ENCODE measurements at places on chromosomes 11 and 22.
A peak's percentile ranks its signal among the peaks of the same experiment; 100 is the strongest.

GRCh38 chr11:115985896-115986295, 481.7 kb upstream of the CADM1 start:
- ATAC-seq: no peak

DNA sequence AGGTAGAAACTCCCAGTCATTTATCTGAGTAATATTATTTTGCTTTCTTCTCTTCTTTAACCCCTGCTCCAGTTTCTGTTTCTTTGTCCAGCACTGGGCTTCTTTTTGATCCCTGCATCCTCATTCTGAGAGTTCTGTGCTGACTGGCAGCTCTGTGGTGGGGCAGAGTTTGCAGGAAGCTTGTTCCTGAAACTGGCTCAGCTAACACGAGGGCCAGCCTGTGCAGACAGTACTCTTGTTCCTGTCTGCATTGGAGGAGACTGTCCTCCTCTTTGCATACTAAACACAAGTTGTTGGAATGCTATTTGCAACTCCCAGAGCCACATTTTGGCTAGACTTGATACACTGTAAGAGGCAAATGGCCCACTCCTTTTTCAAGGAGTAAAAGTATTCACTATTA, 93.1 kb upstream of the HORMAD2 start:
- no peak for ATAC-seq

DNA sequence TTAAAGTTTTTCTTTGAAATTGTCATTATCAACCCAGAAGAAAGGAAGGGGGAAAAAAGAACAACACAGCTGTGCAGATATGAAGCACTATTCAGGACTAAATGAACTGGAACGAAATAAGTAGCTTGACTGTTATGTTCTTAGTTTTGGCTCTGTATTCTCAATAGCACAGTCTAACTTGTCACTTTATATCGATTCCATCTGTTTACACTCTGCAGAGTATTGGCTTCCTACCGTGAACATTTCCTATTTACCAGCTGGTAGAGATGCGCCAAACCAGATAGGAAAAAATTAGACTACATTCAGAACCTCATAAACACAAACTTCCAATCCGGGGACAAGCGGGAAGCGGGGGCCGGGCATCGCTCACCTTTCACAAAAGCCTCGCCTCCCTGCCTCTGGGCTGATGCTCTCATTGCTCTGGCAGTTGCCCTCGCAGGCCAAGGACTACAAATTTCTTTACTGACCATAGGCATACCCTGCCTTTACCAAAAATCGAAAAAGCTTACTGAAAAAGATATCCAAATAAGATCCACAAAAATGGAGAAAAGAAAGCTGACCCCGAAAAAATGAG, 66.2 kb downstream of the EFCAB6 start:
- ATAC-seq: no peak

- peak; percentile 39 for ATAC-seq
Measured at GRCh38 chr11:47928426-47928825, 51.9 kb upstream of the PTPRJ start.

- no peak for ATAC-seq
Measured at GRCh38 chr11:501001-501682, 5.9 kb downstream of the RNH1 start.

- no peak for ATAC-seq
Measured at GRCh38 chr22:19691721-19692341, 22.5 kb upstream of the SEPTIN5 start.

- no peak for ATAC-seq
Measured at GRCh38 chr22:34851918-34852662, 213.9 kb upstream of the ISX start.

DNA sequence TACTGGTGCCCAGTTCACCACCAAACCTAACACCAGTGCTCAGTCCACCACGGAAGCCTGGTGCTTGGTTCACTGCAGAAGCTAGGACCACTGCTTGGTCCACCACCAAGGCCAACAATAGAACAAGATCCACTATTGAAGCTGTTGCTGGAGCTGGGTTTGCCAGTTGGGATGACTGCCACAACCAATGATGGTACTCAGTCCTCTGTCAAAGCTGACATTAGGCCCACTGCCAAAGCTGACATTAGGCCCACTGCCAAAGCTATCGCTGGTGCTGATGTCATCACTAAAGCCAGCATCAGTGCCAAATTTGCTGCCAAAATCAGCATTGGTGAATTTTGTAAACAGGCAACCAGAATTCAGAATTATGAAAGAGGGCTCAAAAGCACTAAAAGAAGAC, 1850.2 kb upstream of the RAG2 start:
- ATAC-seq: no peak

DNA sequence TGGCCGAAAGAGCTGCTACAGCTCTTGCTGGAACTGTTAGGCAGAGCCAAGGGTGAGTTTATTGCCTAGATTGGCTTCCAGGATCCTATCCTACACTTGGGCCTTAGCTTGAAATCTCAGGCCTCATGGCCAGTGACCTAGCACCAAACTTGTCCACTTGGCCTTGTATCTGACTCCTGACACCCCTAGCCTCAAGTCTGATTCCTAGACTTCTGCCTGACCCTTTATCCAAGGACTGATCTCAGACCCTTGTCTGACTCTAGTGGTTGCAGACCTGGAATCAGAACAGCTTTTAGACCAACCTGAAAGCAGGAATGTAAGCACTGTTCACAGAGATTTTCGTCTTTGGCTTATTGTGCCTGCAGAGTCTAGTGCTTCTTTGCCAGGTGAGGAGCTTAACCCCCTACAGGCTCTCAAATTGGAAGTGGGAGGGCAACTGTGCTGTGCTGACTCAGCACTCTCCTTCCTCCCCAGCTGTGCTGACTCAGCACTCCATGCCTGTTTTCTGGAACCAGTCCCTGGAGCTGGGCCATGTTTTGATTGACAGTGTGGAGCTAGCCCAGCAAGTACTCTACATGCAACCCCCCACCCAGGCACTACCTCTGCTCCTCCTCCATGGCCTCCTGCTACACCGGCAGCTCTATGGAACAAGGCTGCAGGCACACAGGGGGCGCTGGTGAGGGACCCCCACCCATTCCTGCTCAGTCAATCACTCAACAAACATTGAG, 35.1 kb downstream of the RRP8 start:
- no peak for ATAC-seq

GRCh38 chr11:495537-495931, 11.5 kb downstream of the RNH1 start:
- no peak for ATAC-seq

GRCh38 chr11:26088391-26088790, 243.5 kb upstream of the ANO3 start:
- no peak for ATAC-seq

- no peak for ATAC-seq
Measured at GRCh38 chr11:10117709-10118351, 176.2 kb downstream of the SBF2 start.

- ATAC-seq: no peak
Measured at GRCh38 chr11:125224391-125225021, 60.0 kb downstream of the PKNOX2 start.

DNA sequence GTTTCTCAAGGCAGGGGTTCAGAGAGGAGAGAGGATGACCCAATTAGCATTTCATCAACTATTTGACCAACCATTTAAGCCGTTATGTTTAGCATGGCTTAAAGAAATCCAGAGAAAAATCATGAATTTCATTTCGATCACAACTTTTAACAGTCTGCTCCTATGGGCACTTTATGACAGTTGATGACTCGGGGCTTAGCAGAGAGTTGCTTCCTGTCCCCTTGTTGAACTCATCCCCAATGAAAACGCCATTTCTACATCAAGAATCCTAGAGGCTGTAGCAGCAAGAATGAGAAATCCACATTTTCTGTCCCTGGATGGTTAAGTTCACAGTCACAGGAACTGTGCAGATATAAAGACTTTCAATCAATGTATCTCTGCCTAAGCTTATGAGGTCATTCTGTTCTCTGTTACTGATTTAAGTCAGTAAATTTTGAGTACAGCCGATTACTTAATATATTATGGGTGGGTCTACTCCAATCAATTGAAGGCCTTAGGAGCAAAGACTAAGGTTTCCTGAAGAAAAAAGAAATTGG, 81.1 kb downstream of the BDNF start:
- no peak for ATAC-seq

GRCh38 chr11:58649623-58650022, 27.2 kb downstream of the CNTF start:
- no peak for ATAC-seq
